H7 (cell line): ENCODE measurements at places on chromosomes 2 and 18.

- DNase-seq = no peak
Measured at GRCh38 chr2:197042739-197043196, 116.3 kb upstream of the PGAP1 start.

DNA sequence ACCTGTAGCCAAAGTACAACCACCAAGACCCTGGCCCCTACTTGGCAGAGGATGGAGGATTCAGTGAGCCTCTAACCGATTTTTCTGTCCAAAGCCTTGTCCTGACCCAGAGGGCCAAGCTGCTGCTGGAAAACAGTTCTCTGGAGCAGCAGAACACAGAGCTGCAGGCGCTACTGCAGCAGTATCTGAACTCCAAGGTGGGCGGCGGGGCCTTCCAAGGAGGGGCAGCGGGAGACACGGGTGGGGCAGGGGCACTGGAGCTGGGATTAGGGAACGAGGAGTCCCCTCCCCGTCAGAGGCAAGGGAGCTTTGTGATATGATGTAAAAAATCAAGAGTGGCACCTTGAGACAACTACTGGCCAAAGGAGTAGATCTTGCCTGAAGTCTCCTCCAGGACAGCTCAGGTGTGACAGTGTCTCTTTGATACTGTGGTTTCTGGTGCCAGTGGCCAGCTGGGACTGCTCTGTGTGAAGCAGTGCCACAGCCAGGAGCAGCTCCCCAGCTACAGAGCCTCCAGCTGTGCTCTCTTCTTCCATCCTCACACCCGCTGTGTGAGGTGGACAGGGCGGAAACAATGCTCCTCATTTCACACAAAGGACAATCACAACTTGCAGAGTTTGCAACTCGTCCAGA is 22.8 kb downstream of the OTOF start:
- DNase-seq = no peak

GRCh38 chr2:46719487-46719886 is 196.1 kb downstream of the MCFD2 start:
- no peak for DNase-seq

GRCh38 chr18:55220523-55220922 is 261.3 kb upstream of the CCDC68 start:
- DNase-seq = no peak

DNA sequence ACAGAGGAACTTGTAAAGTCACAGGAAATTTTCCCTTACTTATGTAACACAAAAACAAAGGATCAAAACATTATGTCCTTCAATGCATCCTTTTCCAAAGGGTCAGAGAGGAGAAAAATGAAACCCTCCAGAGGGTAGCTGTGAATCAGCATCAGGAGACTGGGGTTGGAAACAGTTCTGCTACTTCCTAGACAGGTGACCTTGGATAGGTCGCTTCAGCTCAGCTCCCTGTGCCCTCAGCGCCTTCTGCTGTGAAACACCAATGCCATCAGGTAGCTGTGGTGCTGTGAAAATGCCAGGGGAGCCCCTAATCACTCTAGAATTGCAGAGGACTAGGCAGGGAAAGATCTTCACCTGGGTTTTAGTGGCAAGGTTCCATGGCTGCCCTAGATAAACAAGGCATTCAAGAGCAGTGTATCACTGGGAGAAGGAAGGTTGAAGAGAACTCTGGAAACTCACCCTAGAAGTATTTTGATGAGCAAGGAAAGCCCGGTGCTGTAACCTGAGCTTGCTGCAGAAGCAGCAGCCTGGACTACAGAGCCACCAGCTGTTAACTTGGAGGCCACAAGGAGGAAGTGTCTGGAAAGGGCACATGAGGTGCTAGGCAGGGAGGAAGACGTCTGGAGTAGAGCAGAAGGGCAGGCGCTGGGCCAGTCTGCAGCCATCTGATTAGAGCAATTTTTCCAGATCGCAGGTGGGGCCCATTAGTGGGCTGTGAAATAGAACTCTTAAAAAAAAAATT is 100.7 kb upstream of the MCFD2 start:
- peak; percentile 77 for DNase-seq
